ENCODE measurements at places on chromosomes 6 and 20.
A peak's percentile ranks its signal among the peaks of the same experiment; 100 is the strongest.

DNA sequence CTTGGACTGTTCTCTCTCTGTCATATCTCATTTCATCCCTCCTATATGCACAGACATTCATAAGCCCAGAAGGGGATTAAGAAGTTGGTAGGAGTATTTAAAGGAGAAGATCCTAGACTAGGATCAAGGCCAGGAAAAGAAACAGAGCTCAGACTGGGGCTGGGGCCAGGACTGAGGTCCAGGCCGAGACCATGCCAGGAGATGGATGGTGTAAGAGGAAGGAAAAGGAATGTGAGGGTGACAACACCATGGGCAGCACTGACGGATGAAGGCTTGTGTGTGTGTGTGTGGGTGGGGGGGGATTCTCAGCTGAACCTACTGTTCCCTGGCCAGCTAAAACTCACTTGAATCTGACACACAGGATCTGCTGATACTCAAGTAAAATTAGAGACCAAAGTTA, 182.1 kb downstream of the KIF6 start:
- no peak for DNase-seq

- no peak for DNase-seq
Observed at GRCh38 chr6:89032599-89032998, 48.0 kb upstream of the PNRC1 start.

GRCh38 chr6:13354331-13355042, 26.1 kb upstream of the TBC1D7 start:
- DNase-seq = peak; percentile 68

DNA sequence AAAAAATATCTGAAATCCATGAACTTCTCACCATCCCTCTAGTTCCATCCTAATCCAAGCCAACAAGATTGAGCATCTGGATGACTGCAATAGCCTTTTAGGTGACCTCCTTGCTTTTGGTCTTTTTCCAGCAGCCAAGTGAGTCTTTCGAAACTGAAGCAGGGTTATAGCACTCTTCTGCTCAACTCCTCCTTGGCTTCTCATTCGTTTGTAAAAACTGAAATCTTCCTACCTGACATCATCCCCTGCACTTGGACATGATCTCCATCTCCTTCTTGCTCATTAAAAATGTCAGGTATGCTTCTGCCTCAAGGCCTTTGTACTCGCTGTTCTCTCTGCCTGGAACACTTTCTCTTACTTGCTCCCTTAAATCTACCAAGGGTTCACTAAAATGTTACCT, 46.0 kb downstream of the STX7 start:
- no peak for DNase-seq

DNA sequence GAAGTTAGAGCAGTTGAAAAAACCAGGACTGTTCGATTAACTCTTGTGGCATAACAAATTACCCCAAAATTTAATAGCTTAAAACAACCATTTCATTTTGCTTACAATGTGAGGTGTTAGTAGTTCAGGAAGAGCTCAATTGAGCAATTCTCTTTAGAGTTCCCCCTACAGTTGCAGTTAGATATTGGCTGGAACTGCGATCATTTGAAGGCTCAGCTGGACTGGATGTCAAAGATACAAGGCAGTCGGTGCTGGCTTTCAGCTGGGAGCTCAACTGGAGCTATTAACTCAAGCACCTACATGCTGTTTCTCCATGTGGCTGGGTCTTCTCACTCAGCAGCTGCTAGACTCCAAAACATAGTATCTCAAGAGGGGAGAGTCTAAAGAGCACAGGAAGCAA, 96.0 kb upstream of the LOC128125822 start:
- DNase-seq = no peak

GRCh38 chr6:46760925-46761324, 14.2 kb downstream of the ANKRD66 start:
- no peak for DNase-seq

DNA sequence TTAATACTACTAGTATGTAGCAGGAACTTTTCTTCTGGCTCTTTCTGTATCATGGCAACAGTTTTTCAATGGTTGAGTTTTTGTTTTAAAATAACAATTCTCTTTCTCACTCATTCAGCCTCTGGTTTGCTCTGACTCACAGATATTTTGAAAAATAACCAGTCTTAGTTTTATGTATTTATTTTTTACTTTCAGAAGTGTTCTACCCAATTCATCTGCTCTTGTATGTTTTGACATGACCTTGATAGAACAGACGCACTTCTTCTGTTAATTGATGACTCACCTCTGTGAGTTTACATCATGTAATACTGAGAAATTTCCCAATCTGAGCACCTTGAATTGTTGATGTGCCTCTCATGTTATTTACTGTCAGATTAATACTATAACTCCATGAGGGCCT, 178.9 kb downstream of the SASH1 start:
- no peak for DNase-seq

DNA sequence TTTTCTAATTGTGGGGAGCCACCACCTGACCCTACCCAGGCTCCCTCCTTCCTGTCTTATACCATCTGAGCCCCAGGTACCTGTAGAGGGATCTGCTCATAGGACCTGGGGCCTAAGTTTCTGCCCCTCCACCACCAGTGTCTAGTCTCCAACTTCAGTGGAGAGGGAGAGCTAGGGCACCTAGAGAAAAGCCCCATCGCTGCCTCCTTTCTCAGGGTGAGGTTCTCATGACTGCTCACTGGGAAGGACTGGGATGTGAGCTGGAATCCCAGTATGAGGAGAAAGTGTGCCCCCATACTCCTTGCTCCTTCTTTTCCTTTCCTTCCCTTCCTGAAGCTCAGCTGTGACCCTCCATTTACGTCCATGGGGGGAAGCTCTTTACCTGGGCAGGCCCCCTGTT, 231.6 kb downstream of the LRFN2 start:
- DNase-seq = no peak

- DNase-seq = no peak
Observed at GRCh38 chr6:137403855-137404254, 90.3 kb downstream of the OLIG3 start.

DNA sequence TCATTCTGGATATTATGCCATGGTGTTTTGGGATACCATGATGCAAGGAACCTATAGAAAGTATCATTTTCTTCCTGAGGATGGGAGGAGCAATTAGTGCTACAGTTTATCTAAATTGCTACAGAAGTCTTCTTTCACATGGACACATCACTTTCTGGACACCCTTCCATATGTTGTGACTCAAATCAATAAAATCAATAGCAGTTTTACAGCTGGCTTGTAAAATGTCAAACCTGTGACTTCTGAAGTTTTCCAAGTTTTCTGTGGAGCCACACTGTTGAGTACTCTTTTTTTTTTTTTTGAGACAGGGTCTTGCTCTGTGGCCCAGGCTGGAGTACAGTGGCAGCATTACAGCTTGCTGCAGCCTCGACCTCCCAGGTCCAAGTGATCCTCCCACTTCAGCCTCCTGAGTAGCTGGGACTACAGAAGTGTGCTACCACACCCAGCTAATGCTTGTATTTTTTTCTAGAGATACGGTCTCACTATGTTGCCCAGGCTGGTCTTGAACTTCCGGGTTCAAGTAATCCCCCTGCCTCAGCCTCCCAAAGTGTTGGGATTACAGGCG, 24.1 kb upstream of the CD2AP start:
- DNase-seq = no peak

GRCh38 chr6:109595998-109596397, 95.0 kb downstream of the AK9 start:
- peak; percentile 11 for DNase-seq

- DNase-seq = peak; percentile 19
Observed at GRCh38 chr20:34512955-34513419, 3.2 kb upstream of the DYNLRB1 start.

DNA sequence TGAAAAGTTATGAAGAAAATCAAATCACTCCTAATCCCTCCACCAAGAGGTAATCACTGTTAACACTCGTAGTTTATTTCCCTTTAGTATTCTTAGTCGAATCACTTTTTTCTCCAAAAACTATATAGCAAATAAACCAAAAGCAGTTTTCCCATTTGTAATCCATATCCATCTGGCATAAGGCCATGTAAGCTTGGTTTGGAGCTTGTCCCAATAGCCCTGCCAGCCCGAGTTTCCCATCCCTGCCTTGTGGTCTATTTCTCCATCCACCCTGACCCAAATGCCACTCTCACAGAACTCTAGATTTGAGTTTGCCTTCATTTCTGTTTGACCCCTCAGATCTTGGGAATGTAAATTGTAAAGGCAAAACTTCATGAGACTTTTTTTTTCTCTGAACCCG, 71.8 kb upstream of the DSP start:
- DNase-seq = no peak

GRCh38 chr20:52847029-52847660, 125.0 kb upstream of the TSHZ2 start:
- DNase-seq = no peak

- DNase-seq = no peak
Observed at GRCh38 chr6:156906451-156906850, 129.3 kb downstream of the ARID1B start.

DNA sequence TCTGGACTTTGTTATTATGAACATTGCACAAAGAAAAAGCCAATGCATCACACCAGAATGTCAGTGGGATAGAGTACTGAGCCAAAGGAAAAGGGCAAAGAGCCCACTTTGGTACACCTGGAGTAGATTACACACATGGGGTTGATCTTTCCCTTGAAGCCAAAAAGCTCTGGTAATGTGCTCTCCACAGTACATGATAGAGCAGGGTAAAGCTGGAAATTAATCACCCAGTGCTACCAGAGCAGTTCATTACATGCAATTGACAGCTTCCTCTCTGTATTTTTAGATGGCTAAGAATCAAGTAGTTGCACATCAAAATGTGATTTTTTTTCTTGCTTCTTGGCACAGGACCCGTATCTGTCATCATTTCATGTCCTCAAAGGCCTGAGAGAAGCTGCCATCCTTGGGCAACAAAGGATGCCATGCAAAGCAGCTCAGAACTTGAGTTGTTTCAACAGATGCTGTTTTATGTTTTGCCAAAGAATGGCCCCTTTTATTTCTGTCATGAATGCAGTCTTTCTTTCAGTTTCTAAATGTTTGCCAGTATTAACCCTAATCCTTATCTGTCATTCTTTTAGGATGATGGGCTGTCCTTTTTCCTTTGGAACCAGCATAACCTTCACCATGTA, 88.1 kb downstream of the HDGFL1 start:
- DNase-seq = no peak

GRCh38 chr20:36320898-36321695, 15.0 kb downstream of the DLGAP4 start:
- DNase-seq = no peak

DNA sequence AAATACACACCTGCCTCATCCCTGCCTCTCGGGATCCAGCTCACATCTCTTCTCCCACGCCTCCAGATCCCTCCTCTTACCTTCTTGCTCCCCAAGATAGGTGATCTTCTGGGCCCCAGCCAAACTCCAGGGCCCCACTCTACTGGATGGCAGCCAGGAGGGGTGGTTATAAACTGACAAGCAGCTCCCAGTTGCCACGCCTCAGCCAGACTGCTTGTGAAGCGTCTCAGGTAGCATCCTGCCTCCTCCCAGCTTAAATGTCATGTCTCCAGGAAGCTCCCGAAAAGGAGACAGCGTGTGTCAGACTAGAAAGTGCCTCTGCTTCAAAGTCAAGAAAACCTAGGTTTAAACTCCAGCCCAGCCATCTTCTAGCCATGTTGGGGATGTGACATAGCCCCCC, 114.1 kb downstream of the LRFN2 start:
- DNase-seq = no peak

DNA sequence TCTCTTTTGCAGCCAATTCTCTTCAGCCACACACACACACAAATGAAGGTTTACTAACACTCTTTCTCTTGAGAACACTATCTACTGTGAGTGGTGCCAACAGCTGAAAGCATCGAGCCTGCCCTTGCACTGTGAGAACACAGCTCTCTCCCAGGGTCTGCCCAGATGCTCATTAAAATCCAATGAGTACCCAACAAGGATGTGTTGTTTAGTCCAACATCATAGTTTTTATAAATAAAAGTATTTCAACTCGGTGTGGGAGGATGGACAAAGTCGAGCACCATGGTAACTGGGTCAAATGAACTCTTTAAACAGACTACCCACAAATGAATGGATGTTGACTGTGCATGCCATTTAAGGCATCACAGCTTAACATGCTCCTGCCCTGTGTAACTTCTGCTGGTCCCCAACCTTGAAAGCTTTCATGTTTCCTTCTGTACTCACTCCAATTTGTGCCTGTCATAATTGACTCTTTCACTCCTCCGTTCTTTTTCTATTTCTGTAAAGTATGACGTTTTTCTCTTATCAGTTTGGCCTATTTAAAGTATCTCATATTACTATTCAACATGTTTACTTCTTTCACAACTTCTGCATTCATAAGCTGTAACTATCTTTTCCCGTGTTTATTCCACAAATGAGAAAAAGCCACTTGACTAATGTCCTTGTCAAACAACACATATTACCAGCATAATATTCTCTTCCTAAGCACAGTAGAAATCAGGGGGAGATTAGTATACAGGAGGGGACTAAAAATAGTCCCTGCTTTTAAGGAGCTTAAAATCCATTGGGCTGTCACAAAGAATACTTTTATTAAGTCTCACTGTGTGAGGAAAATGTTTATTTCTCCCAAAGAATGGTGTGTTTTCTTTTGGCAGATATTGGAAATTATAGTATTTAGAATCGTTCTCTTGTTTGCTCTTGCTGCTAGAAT, 215.4 kb downstream of the RFPL4B start:
- no peak for DNase-seq

- no peak for DNase-seq
Observed at GRCh38 chr20:20253039-20253743, 114.7 kb upstream of the INSM1 start.

- no peak for DNase-seq
Observed at GRCh38 chr6:34383161-34383631, 9.3 kb downstream of the NUDT3 start.

- peak; percentile 59 for DNase-seq
Observed at GRCh38 chr6:156395276-156395675, 381.9 kb upstream of the ARID1B start.

GRCh38 chr20:17674722-17675518, 7.1 kb downstream of the RRBP1 start:
- DNase-seq = no peak

- no peak for DNase-seq
Observed at GRCh38 chr6:24492475-24492874, 2.3 kb upstream of the ALDH5A1 start.

DNA sequence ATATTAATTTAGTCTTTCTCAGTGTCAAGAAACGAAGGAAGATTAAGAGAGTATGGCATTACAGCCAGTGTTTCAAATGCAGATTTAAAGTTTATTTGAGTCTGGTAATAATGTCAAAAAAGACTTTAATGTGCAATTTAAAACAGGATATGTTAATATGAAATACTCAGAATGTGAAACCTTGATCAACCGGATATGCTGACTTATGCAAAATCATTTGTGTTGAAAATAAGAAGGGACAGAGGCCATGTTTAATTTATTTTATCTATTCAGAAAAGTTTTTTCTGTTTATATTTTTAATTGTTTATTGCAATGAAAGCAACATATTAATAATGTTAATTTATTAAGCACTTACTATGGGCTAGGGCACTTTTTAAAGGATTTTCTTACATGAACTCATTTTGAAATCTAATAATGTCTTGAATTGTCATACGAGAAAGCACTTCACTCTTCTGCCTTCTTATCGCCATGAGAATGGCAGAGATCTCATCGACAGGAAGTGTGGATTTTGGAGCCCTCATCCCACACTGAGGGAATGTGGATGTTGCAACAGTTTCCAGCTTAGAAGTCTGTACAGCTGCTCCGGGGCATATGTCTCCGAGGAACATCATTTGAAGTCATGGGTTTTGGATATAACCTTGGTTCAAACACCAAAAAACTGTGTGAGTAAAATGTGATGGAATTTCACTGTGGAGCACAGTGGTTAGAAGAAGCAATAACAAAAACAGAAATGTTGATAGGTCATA, 1410.4 kb downstream of the EPHA7 start:
- DNase-seq = no peak

GRCh38 chr20:32606790-32607189, 21.7 kb upstream of the NOL4L start:
- no peak for DNase-seq
